SJSA1 (cell line): ENCODE measurements at places on chromosomes 6 and 20. TPM values are rescaled to one million over a fixed set of nuclear protein-coding genes. Genes with fewer than 3 reads are reported as not detected.
A peak's percentile ranks its signal among the peaks of the same experiment; 100 is the strongest.

The OR2J3 gene
- not detected in 2 replicates for total RNA-seq

DNA sequence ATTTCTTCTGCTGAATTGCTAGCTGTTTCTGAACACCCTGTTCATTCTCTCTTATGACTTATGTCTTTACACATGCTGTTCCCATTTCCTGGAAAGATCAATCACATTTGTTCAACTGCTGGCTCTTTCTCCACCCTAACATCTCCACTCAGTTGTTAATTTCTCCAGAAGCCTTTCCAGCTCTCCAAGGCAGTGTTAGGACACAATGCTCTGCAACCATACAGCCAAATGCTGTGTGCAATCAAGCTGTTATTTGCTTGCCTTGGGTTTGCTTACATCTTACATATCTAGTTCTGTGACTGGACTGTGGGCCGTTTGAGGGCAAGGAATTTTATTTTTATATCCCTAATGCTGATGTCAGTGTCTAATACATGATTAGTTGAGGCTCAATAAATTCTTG is 24.2 kb upstream of the CITED2 start:
- H3K36me3 ChIP-seq = no peaks in the 10 kb centered on the region
- H3K27me3 ChIP-seq = no peaks in the 10 kb centered on the region
- H3K4me3 ChIP-seq = no peak overlapping the region
- DNase-seq = no peak
- no peak overlapping the region for H3K27ac ChIP-seq

The RFX6 gene
- not detected in 2 replicates for total RNA-seq

DNA sequence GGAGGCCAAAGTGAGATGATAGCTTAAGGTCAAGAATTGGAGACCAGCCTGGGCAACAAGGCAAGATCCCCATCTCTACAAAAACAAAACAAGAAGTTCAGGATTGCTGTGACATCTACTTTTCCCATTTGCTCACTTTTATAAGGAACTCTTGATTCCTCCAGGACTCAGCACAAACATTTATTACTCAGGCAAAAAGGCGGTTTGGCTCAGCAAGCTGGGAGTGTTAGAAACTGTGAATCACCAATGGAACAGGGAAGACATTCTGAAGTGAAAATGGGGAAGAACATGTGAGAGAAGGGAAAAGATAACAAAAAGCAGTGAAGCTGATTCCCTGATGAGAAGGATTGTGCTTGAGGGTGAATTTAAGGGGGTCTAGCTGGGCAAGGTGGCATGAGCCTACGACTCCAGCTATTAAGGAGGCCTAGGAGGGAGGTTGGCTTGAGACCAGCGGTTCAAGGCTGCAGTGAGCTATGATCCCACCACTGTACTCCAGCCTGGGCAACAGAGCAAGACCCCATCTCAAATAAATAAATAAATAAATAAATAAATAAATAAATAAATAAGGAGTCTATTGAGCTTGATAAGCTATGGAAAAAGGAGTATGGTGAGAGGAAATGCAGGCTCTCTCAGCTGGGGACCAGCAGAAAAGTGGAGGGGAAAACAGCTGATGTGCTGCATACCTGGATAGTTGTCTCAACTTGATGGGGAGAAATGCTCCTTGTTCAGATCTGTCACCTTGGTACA is 65.4 kb upstream of the HDDC2 start:
- peaks cover 11% of the 10 kb centered on the region for H3K27me3 ChIP-seq
- no peaks in the 10 kb centered on the region for H3K36me3 ChIP-seq
- peaks cover 16% of the 10 kb centered on the region for H3K4me1 ChIP-seq

DNA sequence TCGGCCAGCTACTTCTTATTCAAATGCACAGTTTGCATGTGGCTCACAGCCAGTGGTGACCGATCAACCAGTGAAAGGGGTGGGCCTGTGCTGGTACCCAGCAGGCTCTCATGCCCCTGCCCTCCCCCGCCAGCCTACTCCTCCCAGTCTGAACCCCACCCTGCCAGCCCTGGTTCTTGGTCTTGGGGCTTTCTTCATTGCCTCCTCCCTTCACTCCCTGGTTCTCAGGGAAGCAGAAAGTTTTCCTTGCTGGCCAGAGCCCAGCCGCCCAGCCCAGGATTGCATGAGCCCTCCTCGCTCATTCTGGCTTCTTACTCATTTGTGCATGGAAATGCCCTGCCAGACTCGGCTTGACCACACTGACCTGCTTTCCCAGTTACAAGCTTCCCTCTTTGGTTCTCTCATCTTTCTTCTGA is 40.8 kb downstream of the KCNK17 start:
- no peaks in the 10 kb centered on the region for H3K4me1 ChIP-seq
- H3K27me3 ChIP-seq = no peaks in the 10 kb centered on the region
- no peak overlapping the region for H3K27ac ChIP-seq
- DNase-seq = no peak
- no peak overlapping the region for H3K4me3 ChIP-seq
- H3K36me3 ChIP-seq = no peaks in the 10 kb centered on the region

The SLC22A1 gene
- total RNA-seq = not detected in 2 replicates

The GJA10 gene
- not detected in 2 replicates for total RNA-seq

- peaks cover 49% of the 10 kb centered on the region for H3K4me1 ChIP-seq
- no peak overlapping the region for H3K4me3 ChIP-seq
- no peaks in the 10 kb centered on the region for H3K36me3 ChIP-seq
- no peak for DNase-seq
- H3K27me3 ChIP-seq = no peaks in the 10 kb centered on the region
Measured at GRCh38 chr20:53608071-53608455, 14.4 kb upstream of the ZNF217 start.

The C20orf202 gene
- not detected in 2 replicates for total RNA-seq

GRCh38 chr20:19547547-19547946 is 210.5 kb upstream of the RIN2 start:
- no peak for DNase-seq
- no peaks in the 10 kb centered on the region for H3K27me3 ChIP-seq
- no peak overlapping the region for H3K27ac ChIP-seq
- no peaks in the 10 kb centered on the region for H3K4me1 ChIP-seq
- H3K36me3 ChIP-seq = no peaks in the 10 kb centered on the region

The ARHGAP40 gene
- 0.06 TPM in 1 of 2 replicates, not detected in the other for total RNA-seq

- no peak for DNase-seq
- no peak overlapping the region for H3K4me3 ChIP-seq
- H3K36me3 ChIP-seq = no peaks in the 10 kb centered on the region
- H3K27me3 ChIP-seq = no peaks in the 10 kb centered on the region
Measured at GRCh38 chr20:32511358-32512046, 73.6 kb downstream of the NOL4L start.

DNA sequence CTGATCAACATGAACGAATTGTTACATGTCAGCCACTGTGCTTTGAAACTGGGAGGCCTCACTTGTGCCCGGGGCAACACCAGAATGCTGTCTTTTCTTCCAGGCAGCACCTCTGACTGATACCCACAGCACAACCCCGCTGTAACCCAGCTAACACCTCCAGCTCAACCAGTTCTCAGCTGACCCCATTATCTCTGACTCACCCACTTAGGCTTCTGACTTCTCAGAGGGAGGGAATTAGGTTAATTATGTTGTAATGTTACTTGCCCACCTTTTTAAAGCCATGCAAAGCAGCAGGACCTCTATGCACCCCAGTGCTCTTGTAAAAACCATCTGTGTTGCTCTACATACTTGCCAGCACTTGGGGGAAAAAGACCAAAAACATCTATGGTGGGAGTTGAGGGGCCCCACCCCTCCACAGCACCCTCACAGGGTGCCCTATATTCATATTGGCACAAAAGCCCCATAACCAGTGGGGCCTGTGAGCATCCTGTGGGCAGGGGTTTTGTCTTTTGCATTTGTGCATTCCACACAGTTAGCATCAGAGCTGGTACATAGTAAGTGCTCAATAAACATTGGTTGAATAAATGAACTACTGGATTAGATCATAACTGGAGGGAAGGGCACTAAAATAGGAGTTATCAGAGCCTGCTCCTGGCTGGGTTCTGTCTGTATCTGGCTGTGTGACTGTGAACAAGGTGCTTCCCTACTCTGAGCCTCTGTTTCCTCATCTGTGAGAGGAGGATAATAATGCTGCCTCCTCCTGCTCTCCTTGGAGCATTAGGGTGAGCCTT is 22.3 kb downstream of the BNIP5 start:
- H3K27ac ChIP-seq = no peak overlapping the region
- no peak overlapping the region for H3K4me3 ChIP-seq
- no peak for DNase-seq
- H3K36me3 ChIP-seq = no peaks in the 10 kb centered on the region
- H3K4me1 ChIP-seq = no peaks in the 10 kb centered on the region

The ELOVL4 gene
- total RNA-seq = 1.2 and 1.3 TPM in 2 replicates

- DNase-seq = no peak
- no peak overlapping the region for H3K27ac ChIP-seq
- no peaks in the 10 kb centered on the region for H3K36me3 ChIP-seq
- no peak overlapping the region for H3K4me3 ChIP-seq
- no peaks in the 10 kb centered on the region for H3K27me3 ChIP-seq
Measured at GRCh38 chr6:108862479-108863191, 14.4 kb downstream of the ARMC2 start.

DNA sequence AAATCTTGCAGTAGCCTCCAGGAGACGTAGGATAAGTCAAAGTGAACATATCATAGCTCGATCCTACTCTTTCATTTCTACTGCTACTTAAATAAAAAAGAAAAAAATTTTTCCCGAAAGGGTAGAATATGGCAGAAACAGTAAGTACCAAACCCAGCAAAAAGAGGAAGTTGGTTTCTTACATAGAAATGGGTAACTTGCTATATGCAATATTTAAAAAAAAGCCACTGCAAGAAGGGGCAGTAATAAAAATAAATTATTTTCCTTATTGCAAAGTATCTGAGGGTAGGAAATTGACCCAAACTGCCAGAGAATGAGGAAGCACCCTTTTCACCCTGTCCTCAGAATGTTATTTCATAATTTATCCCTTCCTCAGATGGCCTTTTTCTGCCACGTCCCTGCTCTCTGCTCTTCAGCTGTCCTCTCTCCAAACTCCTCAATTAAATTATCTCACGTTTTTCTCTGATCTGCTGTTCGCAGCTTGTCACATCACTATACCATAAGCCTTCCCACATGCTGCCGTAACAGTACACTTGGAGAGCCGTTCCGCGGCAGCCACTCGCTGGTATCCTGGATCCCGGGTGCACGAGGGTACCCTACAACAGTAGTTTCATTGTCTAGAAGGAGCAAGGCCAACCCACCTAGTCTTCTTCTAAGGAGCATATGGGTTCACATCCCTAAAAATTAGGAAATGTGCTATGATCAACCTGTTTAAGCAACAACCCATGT is 149.6 kb downstream of the BACH2 start:
- DNase-seq = no peak
- no peaks in the 10 kb centered on the region for H3K27me3 ChIP-seq
- H3K4me3 ChIP-seq = no peak overlapping the region
- H3K36me3 ChIP-seq = no peaks in the 10 kb centered on the region
- H3K27ac ChIP-seq = no peak overlapping the region

- no peaks in the 10 kb centered on the region for H3K36me3 ChIP-seq
- H3K4me1 ChIP-seq = no peaks in the 10 kb centered on the region
- DNase-seq = no peak
- H3K4me3 ChIP-seq = no peak overlapping the region
- no peaks in the 10 kb centered on the region for H3K27me3 ChIP-seq
- H3K27ac ChIP-seq = no peak overlapping the region
Measured at GRCh38 chr6:107418118-107418517, 41.2 kb downstream of the PDSS2 start.

DNA sequence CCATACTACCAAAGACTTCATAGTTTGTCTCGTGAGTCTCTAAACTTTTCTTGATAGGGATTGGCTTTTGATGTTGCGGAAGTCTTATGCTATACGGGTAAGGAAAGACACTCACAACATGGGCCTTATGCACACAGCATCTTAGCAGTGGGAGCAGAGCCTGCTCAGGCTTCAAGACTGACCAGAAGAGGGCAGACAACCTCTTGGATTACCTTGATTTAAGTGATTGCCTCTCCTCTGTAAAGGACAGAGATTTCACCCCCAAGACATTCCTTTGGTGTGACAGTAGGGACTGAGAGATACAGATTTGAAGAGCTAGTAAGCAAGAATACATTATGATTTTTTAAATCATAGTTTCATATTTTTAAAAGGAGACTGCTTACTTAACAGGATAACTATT is 71.0 kb upstream of the SAMD3 start:
- DNase-seq = peak; percentile 57
- H3K36me3 ChIP-seq = no peaks in the 10 kb centered on the region
- no peak overlapping the region for H3K27ac ChIP-seq

DNA sequence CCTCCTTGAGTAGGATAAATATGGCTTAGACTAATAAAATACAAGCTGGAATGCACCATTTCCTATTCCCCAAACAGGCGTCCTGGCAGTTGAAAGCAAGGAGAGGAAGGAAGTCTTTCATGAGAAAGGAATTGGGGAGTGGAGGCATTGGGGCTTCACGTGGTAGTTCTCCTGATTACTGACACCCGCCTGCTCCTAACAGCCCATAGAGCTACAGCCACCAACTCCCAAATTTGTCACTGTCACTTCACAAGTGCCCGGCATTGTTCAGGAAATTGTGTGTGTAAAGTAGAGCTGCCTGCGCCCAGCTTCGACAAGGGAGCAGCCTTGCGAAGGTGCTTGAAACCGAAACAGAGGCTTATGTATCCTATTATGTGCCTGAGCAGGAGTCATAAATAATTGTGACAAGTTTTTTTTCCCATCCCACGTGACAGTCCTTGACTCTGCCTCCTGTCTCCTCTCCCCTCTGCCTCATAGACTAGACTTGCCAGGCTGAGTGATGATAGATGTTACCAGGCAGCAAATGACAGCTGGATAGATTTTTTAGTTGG is 301.7 kb upstream of the ZFP64 start:
- peak overlapping the region; percentile 20 for H3K4me3 ChIP-seq
- H3K4me1 ChIP-seq = peaks cover 56% of the 10 kb centered on the region
- H3K27me3 ChIP-seq = no peaks in the 10 kb centered on the region

GRCh38 chr6:7960141-7960540 is 49.6 kb upstream of the TXNDC5 start:
- no peak overlapping the region for H3K4me3 ChIP-seq
- H3K27me3 ChIP-seq = no peaks in the 10 kb centered on the region
- no peaks in the 10 kb centered on the region for H3K4me1 ChIP-seq
- no peak for DNase-seq
- no peaks in the 10 kb centered on the region for H3K36me3 ChIP-seq
- no peak overlapping the region for H3K27ac ChIP-seq

GRCh38 chr6:75076009-75076408 is 129.8 kb downstream of the COL12A1 start:
- H3K36me3 ChIP-seq = no peaks in the 10 kb centered on the region
- H3K27me3 ChIP-seq = no peaks in the 10 kb centered on the region
- H3K4me1 ChIP-seq = no peaks in the 10 kb centered on the region
- no peak for DNase-seq
- no peak overlapping the region for H3K27ac ChIP-seq

- H3K27me3 ChIP-seq = peaks cover 32% of the 10 kb centered on the region
- H3K36me3 ChIP-seq = no peaks in the 10 kb centered on the region
- DNase-seq = no peak
- H3K4me1 ChIP-seq = no peaks in the 10 kb centered on the region
- H3K27ac ChIP-seq = no peak overlapping the region
Measured at GRCh38 chr6:39044181-39044580, 4.4 kb upstream of the GLP1R start.

The SLC13A3 gene
- not detected in 2 replicates for total RNA-seq
